ENCODE measurements at places on chromosomes 1 and 21.

DNA sequence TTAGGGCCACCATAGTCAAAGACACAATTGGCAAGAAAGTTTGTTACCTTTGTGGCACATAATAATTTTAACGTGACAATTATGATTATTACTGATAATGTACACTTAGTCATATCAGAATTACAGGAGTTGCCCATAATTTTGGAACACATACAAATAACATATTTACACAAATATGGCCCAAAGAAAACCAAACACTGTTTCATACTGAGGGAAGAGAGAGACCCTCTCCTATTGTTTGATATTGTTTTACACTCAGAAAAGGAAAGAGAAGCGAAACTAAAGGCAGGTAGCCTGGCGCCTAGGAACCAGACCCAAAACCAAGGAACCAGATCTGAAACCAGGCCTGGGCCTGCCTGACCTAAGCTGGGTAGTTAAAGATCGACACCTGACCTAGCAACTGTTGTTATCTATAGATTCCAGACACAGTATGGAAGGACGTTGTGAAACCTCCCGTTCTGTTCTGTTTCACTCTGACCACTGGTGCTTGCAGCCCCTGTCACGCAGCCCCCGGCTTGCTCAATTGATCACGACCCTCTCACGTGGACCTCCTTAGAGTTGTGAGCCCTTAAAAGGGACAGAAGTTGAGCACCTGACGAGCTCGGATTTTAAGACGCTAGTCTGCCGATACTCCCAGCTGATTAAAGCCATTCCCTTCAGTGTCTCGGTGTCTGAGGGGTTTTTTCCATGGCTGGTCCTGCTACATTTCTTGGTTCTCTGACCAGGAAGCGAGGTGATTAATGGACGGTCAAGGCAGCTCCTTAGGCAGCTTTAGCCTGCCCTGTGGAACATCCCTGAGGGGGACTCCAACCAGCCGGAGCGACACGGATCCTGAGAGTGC, 27.9 kb downstream of the C1orf115 start:
- no peak for DNase-seq

DNA sequence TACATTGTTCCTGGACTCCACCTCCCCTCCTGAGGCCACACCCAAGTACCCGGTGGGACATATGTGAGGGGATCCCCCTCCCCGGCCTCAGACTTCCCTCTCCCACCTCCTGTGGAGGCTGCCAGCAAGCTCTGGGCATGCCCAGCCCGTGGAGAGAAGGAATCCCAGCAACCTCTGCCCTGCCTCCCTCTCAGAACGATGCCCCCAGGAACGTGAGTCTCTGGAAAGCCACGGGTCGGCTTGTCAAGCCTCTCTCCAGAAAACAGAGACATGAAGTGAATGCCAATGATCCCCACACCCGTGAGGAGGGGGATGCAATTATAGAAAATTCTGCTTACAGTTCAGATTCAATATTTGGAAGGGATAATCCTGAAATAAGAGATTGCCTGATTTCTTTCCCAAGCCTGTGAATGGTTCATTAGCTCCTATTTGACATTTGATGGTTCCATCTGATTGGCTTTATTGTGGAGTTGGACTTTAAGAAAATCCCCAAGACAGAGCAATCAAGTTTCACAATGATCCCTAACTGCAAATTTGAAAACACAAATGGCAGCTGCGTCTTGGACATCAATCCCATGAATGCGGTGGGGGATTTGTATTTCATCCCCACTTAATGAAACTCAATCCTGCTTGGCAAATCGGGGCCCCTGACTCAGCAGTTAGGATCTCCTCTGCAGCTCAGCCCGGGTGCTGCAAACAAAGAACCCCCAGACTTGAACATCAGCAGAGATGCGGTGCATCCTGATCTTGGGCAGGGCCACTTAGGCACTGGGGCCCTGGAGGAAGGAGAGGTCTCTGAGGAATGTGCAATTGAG, 9.1 kb upstream of the GUCA2B start:
- DNase-seq, result no peak

DNA sequence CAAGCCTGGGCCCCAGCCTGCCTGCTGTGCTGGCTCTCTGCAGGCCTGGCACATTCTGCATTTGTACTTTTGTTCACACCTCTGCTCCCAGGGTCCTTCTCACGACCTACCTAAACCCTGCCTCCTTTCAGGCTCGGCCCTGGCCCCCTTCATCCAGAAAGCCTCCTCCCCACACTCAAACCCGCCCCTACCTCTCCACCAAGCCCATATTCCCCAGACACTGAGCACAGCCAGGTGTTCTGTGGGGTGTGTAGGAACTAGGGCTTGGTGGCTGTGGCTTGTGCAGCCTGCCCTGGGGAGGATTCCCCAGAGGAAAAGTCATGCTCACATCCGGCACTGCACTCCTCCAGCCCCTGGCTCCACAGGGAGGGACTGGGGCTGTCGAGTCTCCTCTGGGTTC, 8.2 kb upstream of the MIXL1 start:
- no peak for DNase-seq

- no peak for DNase-seq
These were observed 7.5 kb downstream of the KNCN start for GRCh38 chr1:46543761-46544560.

DNA sequence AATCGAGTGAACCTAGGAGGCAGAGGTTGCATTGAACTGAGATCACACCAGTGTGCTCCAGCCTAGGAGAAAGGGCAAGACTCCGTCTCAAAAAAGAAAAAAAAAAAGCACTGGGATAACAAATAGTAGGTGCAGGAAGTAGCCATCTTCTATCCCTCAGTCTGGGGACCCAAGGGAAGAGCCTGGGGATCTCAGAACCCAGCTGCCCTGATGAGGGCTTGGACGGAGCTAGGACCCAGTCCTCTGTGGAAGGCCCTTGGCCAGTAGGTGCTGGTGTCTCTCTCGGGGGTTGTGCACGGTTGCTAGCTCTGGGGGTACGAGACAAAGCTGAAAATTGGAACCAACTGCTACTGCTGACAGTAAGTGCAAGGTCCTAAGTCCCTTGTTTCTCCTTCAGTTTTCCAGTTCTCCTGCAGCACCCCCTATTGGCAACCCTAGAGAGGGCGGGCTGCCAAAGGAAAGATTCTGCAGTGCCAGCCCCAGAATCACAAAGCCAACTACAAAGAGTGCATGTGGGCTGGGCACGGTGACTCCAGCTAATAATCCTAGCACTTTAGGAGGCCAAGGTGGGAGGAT, 57.6 kb upstream of the KIF1B start:
- DNase-seq, result peak; percentile 50

DNA sequence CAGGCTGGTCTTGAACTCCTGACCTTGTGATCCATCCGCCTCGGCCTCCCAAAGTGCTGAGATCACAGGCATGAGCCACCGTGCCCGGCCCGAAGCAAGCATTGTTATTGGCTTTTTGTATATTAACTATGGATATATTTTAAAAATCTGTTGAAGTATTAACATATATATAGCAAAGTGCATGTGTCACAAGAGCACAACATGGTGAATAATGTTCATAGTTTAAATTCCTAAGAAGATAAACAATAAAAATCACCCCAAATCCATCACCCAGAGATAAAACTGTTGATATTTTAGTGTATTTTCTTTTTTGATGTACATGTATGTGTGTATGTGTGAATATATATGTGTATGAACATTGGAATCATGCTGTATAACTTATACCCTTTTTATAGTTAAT, 9.1 kb upstream of the FOXE3 start:
- no peak for DNase-seq

- no peak for DNase-seq
These were observed 36.4 kb downstream of the WNT9A start for GRCh38 chr1:227911376-227911775.

DNA sequence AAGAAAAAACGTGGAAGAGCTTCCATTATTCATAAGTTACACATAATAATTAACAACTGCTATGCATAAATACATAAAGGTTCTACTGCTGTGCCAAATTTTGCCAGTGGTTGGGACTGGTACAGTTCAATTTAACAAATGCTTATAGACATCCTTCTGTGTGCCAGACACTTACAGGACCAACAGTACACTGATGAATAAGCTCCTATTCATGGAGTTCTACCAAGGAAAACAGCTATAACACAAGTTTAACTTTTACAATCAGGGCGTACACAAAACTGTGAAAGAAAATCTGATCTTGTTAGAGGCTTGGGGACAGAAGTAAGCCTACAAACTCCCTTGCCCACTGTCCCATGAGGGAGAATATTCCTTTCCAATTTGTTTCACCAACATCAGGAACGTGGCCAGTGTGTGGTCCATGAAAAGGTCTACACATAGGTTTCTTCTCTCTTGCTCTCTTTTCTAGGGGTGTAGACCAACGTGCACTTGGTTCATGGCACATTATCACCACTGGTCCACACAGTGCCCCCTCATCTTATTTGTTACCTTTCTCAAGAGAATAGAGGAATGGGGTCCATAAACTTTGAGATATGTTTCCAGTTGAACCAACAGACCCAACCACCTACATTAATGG, 10.1 kb downstream of the NRIP1 start:
- no peak for DNase-seq

GRCh38 chr1:96749618-96750017, 28.0 kb downstream of the PTBP2 start:
- no peak for DNase-seq

DNA sequence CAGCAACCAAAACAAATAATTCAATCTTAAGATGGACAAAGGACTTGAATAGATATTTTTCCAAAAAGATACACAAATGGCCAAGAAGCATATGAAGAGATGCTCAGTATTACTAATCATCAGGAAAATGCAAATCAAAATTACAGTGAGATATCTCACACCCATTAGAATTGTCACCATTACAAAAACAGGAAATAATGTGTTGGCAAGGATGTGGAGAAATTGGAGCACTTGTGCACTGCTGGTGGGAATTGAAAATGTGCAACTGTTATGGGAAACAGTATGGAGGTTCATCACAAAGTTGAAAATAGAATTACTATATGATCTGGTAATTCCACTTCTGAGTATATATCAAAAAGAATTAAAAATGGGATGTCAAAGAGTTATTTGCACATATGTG, 83.2 kb downstream of the SH3GLB1 start:
- no peak for DNase-seq

GRCh38 chr1:47175227-47175934, 14.5 kb downstream of the PDZK1IP1 start:
- DNase-seq, result peak; percentile 54

GRCh38 chr1:38250356-38250755, 203.8 kb upstream of the POU3F1 start:
- DNase-seq, result no peak

DNA sequence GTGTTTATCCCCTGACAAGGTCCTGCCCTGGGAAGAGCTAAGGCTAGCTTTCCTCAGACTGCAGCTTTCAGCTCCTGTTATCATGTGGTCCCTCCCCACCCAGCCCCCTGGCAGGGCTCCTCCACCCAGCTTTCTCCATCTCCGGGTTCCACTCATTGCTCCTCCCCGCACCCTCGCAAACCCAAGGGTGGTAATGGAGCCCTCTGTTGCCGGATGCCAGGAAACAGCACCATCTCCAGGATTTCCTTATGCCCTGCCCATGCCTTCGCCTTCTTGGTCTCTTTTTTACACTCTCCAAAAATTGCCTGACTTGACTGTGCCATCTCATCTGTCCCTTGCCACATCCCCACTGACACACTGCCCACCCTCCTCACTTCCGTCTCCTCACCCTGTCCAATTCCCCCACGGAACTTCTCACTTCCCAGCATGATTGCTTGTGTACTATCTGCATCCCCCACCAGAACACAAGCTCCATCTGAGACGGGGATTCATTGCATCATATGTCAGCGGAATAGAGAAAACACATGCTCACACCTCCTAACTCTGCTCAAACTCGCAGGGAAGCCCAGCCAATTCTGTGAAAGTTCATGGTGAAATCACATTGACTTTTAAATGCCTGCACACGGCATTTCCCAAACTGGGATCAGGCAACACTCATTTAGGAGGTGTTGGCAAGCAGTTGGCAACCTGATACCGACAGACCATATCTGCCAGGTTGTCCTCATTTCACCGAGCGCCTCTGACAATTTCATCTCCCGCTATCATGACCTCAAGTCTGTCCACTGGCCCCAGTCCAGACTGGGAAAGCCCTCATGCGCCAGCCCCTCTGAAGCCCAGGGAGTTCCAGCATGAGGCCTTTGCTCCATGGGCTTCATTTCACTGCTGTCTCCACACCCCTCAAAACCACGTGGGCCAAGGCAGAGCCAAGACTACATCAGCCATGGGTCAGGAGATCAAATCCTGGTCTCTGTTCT, 201.1 kb downstream of the MATN1 start:
- DNase-seq, result peak; percentile 79

DNA sequence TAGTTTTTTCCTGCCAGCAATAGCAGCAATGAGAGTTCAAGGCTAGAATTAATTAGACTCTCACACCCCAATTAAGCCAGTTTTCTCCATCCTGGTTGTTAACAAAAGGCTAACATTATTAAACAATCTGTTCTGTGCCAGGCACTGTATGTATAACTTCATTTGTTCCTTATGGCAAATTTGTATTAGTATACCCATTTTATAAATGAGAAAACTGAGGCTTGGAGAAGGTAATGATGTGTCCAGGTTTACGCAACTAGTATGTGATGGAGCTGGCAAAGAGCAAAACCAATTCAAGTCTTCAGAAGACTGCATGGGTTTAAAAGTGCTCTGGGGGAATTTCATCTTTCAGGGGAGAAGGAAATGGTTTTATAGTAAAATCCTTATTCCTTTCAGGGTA, 38.3 kb upstream of the SLC9A1 start:
- DNase-seq, result no peak

GRCh38 chr1:41683681-41684500, 199.4 kb upstream of the EDN2 start:
- DNase-seq, result peak; percentile 29

DNA sequence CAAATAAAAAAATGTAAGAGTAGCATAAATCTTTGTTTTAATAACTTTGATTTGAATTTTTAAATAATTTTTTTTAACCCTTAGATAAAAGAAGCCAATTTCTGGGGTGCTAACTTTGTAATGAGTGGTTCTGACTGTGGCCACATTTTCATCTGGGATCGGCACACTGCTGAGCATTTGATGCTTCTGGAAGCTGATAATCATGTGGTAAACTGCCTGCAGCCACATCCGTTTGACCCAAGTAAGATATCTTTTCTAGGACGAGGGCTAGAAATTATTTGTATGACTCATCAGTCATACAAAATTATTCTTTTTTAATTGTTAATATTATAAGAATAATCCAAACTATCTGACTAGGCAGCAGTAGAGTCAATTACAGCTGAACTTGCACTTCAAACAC, 71.2 kb downstream of the GPR161 start:
- DNase-seq, result no peak

DNA sequence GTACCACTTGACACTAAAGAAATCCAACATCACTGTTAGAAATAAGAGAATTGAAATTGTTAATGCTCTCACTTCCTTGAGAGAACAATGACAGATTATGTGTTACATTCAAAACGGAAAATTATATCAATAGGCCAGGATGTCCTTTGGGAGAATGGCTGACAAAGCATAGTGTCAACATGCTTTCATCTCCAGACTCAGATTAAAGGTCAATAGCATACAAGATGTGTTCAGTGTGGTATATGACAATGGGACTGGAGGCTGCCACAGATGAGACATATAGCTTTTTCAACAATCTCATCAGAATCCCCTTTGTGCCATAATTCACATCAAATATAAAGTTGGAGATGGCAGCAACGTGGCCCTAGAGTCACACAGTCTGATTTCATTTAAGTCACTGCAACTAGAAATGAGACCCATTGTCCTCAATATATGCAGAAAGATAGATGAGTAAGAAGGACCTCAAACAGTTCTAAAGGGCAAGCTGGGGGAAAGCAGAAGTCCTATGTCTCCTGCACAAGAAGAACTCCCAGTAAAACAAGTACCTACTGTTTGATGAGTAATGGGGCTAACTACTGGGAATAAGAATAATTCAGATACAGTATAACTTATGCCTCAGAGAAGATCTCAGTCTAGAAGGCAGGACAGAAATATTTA, 327.9 kb downstream of the TTLL7 start:
- no peak for DNase-seq
